SHP77 (cell line): ENCODE measurements at places on chromosomes 11 and 22.

DNA sequence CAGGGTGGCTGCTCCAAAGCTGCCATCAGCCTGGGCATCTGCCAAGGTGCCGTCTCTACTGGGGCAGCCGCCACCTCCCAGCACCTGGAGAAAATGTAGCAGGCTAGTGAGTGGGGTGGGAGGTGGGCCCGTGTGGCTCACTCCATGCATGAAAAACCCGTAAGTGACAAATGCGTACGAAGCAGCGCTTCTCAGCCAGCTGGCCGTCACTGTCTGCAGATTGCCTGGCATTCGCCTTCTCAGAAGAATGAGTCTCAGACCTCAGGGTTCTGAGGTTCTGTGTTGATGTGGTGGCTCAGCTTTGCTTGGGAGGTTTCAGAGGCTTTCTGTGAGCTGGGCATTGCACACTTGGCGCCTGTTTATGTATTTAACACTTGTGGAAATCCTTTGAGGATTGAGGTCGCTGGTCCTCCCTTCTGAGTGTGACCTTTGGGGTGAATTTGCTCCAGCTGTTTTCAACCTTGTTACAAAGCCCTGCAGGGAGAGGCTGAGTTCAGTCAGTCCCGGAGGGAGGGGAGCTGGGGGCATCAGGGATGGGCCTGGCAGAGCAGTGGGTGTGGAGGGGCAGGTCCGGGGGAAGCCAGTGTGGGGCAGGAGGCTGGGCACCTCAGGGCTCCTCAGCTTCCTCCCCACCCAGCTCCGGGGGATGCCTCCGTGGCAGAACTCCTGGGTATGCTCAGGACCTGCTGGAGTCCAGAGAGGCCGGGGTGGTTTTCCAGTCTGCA lies 977.0 kb downstream of the TBC1D22A start:
- no peak for DNase-seq

- no peak for DNase-seq
These were observed 46.4 kb upstream of the HORMAD2 start for GRCh38 chr22:30033901-30034300.

GRCh38 chr11:74310857-74311256 lies 583 bp downstream of the P4HA3 start:
- DNase-seq = no peak

DNA sequence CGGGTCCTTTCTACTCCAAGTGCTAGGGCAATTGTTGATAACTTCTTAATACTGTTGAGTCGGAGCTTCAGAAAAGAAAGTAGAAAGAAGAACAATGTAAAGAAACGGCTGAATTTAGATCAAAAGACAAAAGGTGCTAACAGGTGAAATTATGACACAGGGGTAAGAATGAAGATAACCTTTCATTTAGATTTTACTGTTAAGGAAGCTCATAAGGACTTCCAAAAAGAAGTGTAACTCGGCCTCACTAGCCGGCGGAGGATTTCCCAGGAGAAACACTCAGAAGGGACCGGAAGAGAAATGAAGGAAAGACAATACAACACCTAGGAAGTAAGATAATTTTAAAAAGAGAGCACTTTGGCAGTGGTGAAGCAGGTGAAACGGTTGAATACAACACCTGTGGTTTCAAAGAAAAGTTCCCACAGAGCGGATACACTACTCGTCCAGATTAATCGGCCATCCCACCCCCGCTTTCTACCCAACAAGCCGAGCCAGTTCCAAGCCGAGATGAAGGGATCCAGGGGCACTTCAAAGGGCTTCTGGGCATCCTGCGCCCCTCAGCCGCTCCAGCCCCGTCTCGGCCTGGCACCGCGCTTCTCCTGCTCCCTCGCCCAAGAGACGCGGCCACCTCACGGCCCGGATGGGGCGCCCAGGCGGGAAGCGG lies 737 bp downstream of the PPP2R1B start:
- DNase-seq = no peak

DNA sequence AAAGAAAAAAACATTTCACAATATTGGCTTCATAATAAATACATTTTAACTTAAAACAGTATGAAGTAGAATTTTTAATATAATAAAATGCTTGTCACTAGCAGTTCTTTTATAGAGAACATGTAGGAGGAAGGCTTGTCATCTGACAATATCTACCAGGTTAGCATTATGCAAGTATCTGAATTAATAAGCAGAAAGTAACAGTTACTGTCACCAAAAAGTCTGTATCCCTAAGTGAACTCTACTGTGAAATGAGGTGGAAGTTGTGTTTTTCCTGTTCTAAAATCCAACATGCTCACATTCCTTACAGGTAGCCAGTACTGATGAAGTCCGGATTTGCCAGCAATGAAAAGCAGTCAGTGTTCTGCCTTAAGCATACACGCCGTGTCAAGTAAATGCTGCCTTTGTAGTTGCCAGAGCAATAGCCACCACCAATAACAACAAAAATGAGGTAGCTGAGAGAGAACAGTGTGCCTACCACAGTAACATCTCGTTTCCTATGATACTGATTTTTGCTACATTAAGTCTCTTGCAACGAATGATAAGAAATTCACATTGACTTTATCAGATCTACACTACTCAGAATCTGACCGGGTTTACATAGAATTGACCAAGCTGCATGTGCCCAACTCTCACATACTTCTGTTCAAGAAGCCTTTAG lies 95.5 kb downstream of the SIK3 start:
- no peak for DNase-seq

DNA sequence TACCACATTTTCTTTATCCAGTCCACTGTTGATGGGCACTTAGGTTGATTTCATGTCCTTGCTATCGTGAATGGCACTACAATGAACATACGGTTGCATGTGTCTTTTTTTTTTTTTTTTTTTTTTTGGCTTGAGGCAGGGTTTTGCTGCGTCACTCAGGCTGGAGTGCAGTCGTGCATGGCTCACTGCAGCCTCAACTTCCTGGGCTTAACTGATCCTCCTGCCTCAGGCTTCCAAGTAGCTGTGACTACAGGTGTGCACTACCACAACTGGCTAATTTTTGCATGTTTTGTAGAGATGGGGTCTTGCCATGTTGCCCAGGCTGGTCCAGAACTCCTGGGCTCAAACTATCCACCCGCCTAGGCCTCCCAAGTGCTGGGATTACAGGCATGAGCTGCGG lies 1.5 kb upstream of the CCDC90B start:
- DNase-seq = no peak

GRCh38 chr22:17774926-17775685 lies 837 bp upstream of the BID start:
- no peak for DNase-seq

GRCh38 chr11:72774499-72774898 lies 19.3 kb downstream of the STARD10 start:
- DNase-seq = no peak
